Fibroblast of skin of left quadriceps (primary cell): ENCODE measurements at places on chromosomes 7 and 10.
A peak's percentile ranks its signal among the peaks of the same experiment; 100 is the strongest.

GRCh38 chr10:85597006-85597405, 769.6 kb downstream of the GRID1 start:
- DNase-seq = no peak

- DNase-seq = no peak
These were observed 163.8 kb downstream of the RGS10 start for GRCh38 chr10:119378737-119379067.

DNA sequence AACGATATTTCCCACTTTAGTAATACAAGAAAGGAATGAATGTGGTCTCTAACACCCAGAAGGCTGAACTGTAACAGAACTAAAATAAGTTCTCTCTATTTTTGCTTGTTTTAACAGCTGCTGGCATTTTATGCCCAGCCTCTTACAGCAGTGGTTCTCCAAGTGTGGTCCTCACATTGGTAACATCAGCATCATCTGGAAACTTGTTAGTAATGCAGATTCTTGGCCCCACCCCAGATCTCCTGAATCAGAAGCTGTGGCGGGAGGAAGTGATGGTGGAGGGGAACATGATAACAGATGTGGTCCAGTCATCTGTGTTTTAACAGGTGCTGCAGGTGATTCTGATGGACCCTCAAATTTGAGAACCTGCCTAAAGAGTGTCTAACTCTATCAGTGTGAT, 170.1 kb downstream of the TMEM26 start:
- DNase-seq = no peak

DNA sequence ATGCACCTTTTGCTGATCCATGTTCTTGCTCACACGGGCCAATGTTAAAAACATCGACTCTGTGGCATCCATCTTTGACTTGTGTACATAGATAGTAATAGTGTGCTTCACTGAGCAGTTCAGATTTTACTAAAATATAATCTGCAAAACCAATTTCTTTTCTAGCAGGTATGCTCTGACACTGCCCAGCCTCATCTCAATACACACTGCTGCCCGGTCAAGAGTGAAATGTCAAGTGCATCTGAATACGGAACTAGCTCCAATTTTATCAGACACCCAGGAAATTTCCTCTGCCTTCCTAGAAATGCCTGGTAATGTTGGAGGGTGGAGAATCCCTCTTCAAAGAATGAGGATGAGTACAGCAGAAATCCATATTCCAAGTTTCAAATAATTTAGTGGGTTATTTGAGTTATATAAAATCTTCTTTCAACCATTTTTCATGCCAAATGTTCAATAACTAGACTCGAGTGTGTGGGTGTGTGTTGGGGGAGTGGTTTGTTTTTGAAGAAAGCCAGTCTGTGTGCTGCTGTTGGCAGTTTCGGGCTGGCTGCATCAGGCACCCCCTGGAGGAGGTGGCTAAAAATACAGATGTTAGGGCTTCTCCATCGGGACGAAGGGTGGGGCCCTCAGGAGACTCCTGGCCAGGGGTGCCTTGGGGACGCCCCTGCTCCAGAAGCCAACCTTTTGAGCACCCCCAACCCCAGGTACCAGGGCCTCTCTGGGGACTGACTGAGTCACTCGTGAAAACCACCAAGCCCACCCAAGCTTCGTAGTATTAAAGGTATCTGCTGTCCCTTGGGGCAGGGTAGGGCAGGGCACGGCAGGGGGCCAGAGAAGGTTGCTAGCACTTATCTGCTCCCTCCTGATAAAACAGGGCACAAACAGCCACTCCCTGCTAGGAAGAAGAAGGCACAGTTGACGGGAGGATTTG, 15.4 kb downstream of the CTBP2 start:
- DNase-seq = no peak

- no peak for DNase-seq
These were observed 125.8 kb upstream of the NANOS1 start for GRCh38 chr10:118903691-118904090.

GRCh38 chr10:98852686-98853085, 383.0 kb downstream of the HPSE2 start:
- DNase-seq = no peak

DNA sequence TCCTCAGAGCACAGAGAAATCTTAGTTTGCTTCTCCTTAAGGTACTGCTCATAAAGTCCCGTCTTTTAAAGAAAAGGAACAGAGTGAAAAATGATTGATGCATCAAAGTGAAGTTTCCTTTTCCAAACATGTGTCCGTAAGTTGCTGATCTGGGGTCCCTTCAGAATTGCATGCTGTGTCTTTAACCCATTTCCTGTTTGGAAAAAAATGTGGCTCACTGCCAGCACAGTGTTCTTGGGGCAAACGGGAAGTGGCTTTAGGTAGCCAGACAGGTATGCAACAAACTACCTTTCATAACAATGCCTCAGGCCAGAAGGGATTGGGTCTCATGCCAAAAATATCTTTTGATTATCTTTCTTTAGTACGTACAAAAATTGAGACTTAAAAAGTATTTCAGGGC, 50.9 kb downstream of the TFAM start:
- no peak for DNase-seq

- no peak for DNase-seq
These were observed 2.7 kb downstream of the NKX1-2 start for GRCh38 chr10:124446830-124447750.

DNA sequence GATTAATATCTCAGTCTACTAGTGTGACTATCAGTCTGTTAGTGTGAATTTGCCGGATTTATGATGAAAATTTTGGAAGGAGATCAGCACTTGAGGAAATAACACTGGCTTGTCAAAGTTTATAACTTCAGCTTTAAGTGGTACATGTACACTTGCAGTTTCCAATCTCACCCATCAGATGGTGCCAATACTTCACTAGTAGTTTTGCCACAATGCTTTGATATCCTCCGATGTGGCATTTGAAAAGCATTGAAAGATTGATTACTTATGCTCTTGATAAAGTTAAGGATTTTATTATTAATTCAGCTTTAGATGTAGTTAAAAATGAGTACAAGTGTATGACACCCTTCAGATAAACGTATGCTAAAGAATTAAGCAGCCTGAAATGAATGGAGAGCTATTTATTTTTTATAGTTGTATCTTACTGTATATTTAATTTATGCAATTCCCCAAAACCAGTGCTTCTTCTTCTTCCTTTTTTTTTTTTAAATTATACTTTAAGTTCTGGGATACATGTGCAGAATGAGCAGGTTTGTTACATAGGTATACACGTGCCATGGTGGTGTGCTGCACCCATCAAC, 98.2 kb downstream of the ANLN start:
- DNase-seq = peak; percentile 29

GRCh38 chr10:79561257-79561656, 1.1 kb upstream of the SFTPA2 start:
- no peak for DNase-seq

DNA sequence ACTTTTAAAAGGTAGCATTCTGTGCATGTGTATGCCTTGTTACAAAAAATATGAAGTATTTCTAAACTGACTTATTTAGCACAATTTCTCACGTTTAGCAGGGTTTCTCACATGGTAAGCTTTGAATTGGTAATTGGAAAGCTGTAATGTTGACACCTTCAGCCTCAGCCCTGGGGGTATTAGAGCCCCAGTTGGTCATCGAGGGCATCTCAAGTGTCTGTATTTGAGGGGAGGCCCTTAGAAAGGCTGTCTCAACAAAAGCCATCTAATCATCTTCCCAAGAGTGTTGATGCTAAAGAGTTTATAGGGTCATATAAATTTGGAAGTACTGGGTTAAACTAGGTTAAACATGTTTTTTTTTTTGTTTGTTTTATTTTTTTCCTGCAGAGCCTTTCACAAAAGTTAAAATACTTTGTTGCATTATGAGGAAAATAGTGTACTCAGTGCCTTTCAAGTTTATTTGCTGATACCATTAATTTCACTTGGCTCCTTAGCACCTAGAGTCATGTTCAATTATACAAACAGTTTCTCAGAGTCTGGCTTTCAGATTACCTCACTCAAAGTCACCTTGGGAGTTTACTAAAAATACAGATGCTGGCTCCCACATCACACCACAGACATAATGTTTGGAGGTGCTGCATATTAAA, 134.0 kb downstream of the CD36 start:
- no peak for DNase-seq

- DNase-seq = no peak
These were observed 40.0 kb downstream of the SYPL1 start for GRCh38 chr7:106071999-106072714.

- no peak for DNase-seq
These were observed 489.0 kb upstream of the AUTS2 start for GRCh38 chr7:69109246-69109645.

DNA sequence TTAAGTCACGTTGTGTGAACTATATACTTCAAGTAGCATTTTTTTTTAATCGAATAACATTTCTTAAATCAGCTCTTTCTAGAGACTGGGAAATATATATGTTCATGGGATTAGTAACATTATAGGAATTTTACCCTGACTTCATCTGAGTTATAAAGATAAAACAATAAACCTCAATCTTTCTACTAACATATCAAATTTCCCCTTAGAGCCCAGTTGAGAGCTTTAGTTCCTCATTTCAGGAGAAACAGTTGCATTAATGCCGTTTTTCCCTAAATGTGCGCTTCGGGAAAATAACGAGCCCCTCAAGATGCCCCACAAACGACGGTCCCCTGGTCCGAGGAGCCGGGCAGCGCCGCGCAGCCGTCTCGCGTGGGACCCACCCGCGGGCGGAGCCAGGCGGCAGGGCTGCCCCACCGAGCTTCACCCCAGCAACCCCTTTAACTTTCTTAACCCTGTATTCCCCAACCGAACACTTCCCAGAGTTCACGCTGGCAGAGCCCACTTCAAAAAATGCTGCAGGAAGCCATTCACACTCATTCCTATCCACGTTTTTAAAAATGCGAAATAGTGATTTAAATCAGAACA, 152.5 kb upstream of the YAE1 start:
- no peak for DNase-seq
